Head of caudate nucleus (tissue), 42 donors: ENCODE measurements at places on chromosomes 1 and 21.

- no peak for DNase-seq
These were observed 604 bp upstream of the FMN2 start for GRCh38 chr1:240090957-240091600.

DNA sequence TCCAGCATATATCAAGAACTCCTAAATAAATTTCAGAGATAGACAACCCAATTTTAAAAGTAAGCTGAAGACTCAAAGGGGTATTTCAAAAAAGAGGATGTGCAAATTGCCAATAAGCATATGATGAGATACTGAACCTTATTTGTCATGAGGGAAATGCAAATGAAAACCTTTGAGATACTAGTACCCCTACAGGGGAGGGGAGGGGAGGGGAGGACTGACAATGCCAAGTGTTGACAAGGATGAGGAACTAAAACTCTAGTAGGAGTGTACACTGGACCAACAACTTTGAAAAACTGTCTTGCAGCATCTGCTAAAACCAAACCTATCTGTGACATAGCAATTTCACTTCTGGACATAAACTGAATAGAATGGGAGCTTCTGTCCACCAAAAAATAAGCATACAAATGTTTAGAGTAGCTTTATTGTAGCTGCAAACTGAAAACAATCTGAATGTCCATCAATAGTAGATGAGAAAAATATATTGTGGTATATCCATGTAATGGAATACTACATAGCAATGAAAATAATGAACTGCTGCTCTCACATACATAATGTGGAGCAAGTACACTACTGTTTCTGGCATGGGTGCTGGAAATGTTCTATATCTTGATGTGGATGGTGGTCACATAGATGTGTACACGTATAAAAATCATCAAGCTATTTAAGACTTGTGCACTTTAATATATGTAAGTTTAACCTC lies 57.2 kb downstream of the CDK18 start:
- DNase-seq: no peak

GRCh38 chr1:228920831-228921230 lies 185.6 kb downstream of the RHOU start:
- DNase-seq: no peak

DNA sequence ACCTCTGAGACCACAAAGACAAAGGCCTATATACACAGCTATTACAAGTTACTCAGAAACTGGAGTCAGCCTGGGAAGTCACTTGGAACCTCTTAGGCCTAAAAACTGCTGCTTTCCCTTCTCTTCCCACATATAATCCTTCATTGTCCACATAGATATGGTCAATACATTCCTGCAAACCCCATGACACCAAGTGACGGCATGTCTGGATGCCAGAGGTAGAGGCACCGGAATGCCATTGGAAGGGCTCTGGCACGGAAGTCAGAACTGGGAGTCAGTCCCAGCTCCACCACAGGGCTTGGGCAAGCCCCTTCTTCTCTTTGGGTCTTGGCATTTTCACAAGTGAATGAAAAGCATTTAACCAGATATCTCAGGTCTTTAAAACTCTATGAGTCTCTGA lies 204.7 kb downstream of the MATN1 start:
- no peak for DNase-seq

DNA sequence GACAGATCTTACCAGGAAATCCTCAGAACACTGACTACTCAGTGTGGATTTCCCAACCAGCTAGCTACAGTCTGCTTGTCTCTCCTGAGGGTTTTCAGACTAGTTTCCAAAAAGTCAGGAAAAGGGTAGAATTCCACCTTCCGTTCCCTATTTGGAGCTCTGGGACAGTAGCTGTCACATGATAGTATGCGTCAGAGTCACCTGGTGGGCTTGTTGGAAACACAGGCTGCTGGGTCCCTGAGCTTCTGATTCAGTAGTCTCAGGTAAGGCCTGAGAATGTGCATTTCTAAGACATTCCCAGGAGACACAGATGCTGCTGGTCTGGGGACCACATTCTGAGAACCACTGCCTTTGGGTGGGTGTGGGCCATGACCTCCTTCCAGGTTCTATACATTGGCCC lies 272.5 kb downstream of the DISC1 start:
- no peak for DNase-seq

DNA sequence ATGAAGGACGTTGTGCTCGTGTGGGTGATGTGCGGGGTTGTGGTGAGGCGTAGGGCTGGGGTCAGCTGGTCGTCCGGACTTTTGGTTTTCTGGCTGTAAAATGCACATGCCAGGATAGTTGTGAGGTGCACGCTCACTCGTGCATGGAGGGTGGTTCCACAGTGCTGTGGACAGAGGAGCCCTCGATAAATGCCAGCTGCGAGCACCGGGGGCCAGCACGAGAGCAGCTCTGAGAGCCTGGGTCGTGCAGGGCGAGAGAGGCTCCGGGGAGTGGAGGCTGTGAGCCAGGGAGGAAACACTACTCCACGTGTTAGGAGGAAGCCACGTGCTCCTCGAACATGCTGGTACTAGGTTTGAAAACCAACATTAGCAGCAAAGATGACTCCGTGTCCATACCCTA lies 39.4 kb downstream of the COL18A1 start:
- DNase-seq: no peak

DNA sequence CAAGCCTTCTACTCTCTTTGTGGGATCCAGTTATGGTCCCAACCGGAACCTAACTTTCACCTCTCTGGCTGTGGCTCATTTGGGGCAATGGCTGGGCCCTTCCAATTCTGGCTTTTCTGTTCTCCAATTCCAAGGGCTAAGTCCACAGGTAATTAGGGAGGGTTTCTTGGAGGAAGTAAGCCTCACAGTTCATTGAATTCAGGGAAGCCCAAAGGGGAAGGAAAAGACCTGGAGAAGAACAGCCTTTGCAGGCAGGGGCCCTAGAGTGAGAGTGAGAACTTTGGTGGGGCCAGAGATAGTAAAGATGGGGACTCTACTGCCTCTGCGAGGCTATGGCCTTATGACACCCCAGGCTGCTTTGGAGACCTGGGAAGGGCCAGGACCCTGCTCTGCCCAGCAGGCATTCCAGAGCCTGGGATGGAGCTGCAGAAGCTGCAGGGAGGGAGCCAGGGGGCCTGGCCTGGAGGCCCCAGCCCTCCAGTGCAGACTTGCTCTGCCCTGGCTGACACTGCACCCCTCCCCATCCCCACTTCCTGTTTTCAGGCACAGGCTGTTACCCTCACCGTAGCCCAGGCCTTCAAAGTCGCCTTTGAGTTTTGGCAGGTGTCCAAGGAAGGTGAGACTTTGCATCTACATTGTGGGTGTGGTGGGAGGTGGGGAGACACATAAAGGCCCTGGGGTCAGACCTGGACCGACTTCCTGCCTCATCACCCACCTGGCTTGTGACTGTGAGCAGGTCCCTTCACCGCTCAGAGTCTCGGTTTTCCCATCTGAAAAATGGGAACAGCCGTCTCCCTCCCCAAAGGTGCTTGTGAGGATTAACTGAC lies 18.9 kb downstream of the LDLRAP1 start:
- DNase-seq: no peak

DNA sequence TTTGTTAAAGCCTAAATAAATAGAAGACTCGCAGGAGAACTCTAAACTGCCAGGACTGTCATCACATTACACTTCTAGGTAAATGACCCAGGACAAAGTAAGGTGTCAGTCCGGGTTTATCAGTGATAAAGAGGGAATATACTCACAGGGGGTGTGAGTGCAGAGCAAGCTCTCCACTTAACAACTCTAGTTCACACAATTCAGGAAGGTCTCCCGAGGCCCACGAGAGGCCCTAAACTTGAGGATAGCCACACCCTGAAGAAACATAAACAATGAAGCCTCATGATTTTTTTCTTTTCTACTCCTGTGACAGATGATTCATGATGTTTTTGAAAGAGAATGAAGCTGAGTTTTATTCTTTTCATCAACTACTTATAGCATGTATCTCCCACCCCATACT lies 65.6 kb upstream of the EXO1 start:
- DNase-seq: no peak
